ENCODE measurements at places on chromosomes 2 and 18.

GRCh38 chr2:18074476-18074875 lies 196.0 kb downstream of the KCNS3 start:
- DNase-seq = no peak

GRCh38 chr18:74451148-74451547 lies 6.0 kb downstream of the DIPK1C start:
- peak; percentile 15 for DNase-seq

DNA sequence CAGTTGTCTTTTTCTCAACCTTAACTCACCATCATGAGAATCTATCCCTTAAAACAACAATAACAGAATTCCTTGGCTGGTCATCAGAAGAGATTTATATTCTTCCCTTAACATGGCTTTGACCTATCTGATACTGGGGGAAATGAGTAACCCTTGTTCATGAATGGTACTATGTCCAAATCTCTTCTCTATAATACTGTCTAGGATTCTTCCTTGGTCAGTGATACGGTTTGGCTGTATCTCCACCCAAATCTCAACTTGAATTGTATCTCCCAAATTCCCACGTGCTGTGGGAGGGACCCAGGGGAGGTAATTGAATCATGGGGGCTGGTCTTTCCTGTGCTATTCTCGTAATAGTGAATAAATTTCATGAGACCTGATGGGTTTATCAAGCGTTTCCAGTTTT lies 282.0 kb upstream of the SIX2 start:
- no peak for DNase-seq

DNA sequence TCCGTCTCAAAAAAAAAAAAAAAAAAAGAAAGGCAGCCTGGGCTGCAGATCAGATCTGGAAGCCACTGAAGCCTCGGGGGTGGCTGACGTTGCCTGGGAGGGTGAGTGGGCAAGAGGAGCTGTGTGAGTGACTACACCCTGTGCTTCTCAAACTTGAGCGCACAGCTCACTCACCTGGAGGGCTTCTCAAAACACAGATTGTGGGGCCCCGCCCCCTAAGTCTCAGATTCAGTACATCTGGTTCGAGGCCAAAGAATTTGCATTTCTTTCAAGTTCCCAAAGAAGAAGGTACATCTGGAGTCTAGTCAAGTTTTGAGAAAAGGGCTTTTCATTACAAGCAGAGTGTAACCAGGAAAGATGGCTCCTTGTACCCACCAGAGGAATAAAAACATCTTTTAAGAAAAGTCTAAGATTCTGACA lies 97.7 kb upstream of the CAB39 start:
- DNase-seq = no peak

DNA sequence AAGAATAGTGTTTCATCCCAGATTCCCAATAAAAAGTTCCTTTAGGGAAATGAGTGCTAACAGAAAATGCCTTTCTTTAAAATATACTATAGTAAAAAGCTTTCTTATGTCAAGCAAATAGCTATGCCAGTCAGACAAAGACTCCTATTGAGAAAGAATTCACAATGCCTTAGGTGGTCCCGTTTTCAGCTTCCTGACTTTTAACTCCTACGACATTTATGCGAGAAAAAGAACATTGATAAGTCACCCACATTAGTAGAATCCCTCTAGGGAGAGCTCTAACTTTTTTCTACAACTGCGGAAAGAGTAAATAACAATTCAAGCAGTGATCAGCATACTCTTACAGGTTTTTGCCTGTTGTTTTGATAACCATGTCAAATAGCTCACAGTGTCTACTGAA lies 750.8 kb upstream of the ACVR2A start:
- no peak for DNase-seq

DNA sequence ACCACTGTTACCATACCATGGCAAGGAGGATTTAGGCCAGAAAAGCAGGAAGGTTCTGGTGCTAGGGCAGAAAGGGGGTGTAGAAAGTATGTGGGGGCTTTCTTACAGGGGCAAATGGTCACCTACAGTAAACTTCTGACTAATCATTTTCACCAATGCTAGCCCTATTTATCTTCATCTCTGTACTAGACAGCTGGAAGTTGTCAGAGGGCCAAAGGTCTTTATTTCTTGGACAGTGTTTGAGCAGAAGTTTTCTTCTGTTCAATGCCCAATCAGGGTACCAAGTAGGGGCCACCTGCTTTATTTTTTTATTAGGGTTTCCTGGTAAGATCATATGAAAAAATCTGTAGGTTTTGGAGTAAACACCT lies 37.6 kb downstream of the MAP4K4 start:
- no peak for DNase-seq

GRCh38 chr2:182103526-182103925 lies 117.9 kb downstream of the PPP1R1C start:
- DNase-seq = no peak

- no peak for DNase-seq
Measured at GRCh38 chr18:78622907-78623541, 356.6 kb upstream of the SALL3 start.

DNA sequence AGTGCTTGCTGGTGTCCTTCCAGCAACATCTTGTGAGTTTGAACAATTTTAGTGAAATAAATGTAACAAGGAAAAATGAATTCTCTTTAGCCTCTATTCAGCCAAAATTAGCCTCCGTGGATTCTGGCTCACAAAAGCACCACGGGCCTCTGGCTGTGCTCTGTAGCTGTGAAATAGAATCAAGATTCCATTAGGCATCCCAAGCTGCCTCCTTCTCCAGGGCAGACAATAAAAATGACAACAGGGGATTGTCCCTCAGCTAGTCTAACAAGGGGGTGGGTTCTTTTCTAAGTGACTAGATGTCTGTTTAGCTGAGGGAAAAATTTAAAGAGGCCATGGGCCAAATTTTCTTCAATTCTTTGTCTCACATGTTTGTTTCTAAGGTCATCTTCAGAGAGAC lies 254.7 kb upstream of the FIGN start:
- DNase-seq = no peak

- DNase-seq = no peak
Measured at GRCh38 chr18:68662754-68663153, 52.2 kb downstream of the TMX3 start.

DNA sequence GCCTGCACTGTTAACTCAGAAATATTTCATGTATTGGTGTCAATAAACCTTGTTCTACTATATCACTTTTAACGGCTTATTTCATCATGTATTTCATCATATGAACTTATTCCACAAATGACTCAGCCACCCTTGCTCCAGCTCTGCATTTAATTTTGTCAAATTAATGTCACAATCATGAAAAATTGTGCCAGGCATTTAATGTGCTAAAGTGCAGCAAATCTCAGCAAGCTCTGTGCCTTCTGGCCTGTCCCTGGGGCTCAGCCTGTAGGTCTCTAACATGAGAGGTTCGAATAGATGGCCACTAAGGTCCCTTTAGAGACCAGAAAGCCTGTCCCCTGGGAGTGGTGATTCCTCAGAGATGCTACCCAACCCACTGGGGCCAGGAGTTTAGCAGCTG lies 28.6 kb downstream of the BOD1L2 start:
- peak; percentile 5 for DNase-seq

- no peak for DNase-seq
Measured at GRCh38 chr2:126317790-126318431, 338.0 kb upstream of the GYPC start.

DNA sequence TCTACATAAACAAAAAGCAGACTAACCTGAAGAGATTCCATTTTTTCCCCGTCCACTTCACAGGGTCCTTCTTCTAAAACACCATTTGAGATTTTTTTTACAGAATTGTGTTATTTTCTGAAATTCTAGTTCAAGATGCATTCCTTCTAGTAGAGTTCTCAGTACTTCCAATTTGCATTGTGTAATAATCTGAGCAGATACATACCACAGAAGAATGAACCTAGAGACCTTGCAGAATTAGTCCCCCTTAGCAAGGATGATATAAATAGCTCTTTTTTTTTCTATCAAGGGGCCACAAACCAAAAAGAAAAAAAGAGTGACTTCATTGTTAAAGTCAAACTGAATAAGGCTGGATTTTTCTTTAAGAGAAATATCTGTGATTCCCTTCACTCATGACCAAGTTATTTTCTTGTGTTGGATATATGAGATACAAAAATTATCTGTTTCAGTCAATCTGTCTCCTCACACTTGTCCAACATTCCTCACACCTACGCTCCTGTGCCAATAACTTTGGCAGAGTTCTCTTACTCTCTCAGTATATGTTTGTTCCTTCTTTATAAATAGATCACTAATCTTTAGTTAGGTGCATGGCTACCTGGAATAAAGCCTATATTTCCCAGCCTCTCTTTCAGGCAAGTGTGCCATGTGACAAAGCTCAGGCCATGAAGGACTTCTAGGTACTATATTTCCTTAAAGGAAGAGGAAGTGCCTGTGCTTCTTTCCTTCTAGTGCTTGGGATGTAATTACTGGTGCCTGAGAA lies 183.5 kb downstream of the ZNF385B start:
- no peak for DNase-seq

DNA sequence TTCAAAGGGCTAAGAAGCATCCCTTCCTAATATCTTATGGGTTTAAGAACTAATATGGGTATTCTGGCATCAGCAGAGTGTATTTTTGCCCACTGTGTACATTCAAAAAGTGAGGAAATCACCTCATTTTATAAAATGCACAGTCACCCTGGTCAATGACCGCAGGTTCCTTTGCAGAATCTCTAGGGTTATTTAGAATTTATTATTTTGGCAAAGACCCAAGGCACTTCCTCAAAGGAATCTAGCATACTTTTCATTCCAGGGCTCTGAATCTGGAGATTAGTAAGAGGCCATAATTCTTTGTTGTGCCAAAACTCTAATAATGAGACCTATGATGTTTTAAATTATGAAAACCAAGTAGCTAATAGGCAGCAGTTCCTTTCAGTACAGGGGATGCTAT lies 27.2 kb upstream of the CDH2 start:
- DNase-seq = no peak

GRCh38 chr2:9649261-9649660 lies 18.5 kb upstream of the YWHAQ start:
- DNase-seq = no peak

- no peak for DNase-seq
Measured at GRCh38 chr2:71129902-71130151, 202 bp downstream of the MCEE start.

DNA sequence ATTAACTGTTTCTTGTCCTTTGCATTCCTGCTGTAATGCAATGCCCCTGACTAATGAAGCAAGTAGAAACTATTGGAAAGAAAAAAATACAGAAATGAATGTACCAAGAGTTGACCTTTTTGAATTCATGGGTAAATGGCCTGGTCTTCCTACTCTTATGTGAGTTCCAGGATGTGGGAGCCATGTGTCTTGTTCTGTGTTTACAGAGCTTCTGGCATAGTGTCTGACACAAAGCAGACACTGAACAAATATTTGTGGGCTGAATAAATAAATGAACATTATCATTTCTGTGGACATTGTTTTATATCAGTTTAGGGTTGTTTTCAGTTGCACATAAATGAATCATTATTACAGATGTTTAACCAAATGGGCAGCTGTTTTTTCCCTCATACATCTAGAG lies 155.5 kb downstream of the CD8B2 start:
- no peak for DNase-seq

- DNase-seq = no peak
Measured at GRCh38 chr18:22260208-22260820, 90.9 kb downstream of the GATA6 start.

Data from head of caudate nucleus (tissue), 42 donors.